ENCODE measurements at places on chromosomes 12 and 14. TPM values are rescaled to one million over a fixed set of nuclear protein-coding genes. Genes with fewer than 3 reads are reported as not detected.

The TC2N gene
- 24.6 TPM for polyA plus RNA-seq

The PLD4 gene
- polyA plus RNA-seq = 11.1 TPM

The SYCP3 gene
- polyA plus RNA-seq = 1.7 TPM

The CLEC7A gene
- 8.3 TPM for polyA plus RNA-seq

The PTPN21 gene
- polyA plus RNA-seq = 11.9 TPM

The CYP27B1 gene
- 1.8 TPM for polyA plus RNA-seq

Measured in large intestine (tissue), 12 donors.